ENCODE measurements at places on chromosomes 13 and 19. TPM values are rescaled to one million over a fixed set of nuclear protein-coding genes. Genes with fewer than 3 reads are reported as not detected.

Gene ZNF765
- 10.0 TPM for polyA plus RNA-seq

Gene ANGPTL8
- polyA plus RNA-seq = 0.45 TPM

Gene CALR3
- not detected for polyA plus RNA-seq

Gene DIRAS1
- 5.3 TPM for polyA plus RNA-seq

Gene NALCN
- polyA plus RNA-seq = 2.2 TPM

Gene C19orf38
- polyA plus RNA-seq = 4.7 TPM

Gene PCP2
- polyA plus RNA-seq = not detected

Gene C19orf12
- polyA plus RNA-seq = 22.4 TPM

Gene ZNF541
- 0.29 TPM for polyA plus RNA-seq

Gene TGDS
- 22.0 TPM for polyA plus RNA-seq

Gene NBEA
- 17.6 TPM for polyA plus RNA-seq

DNA sequence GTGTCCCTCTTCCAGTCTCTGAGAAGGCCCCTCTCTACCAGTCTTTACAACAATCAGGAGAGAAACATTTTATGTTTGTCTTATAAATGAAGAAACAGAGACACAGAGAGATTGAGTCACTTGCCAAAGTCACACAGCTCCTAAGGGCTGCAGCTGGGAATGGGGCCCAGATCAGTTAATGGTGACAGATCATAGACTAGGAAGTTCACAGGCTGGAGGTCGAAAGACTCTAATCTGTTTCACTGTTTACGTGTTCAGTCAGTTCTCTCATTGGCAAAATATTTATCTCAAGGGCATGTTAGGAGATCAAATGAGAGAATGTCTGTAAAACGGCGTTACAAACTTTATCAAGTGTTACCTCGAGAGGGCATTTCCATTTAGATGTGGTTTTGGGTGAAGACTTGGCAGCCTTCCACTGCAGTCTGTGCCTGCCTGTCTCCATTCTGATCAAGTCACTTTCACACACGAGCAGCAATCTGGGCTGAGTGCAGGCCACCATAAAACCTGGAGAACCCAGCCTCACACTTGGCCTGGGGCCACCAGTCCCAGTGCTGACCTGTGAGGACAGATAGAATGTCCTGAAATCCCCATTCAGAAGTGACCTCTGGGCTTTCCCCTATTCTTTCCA is 65.1 kb downstream of the SIAH3 start:
- DNase-seq = no peak

DNA sequence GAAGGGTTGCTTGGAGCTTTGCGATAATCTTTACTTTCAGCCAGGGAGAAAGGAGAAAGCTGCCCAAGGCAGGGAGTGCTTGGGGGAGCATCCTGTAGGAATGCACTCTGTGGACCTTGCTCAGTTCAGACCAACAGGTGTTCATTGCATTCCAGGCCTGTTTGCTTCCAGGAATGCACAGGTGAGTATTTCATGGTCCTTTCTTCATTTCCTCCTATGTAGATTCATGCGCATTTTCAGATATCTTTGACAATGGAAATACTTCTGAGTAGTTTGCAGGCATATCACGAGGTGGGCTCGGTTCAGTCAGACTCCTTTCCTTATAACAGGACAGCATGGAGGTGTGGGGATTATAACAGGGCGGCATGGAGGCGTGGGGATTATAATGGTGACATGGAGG is 254.8 kb downstream of the FGF9 start:
- DNase-seq = no peak

- no peak for DNase-seq
Observed at GRCh38 chr13:40206241-40207000, 460.0 kb downstream of the FOXO1 start.

GRCh38 chr13:40048551-40048950 is 393.1 kb downstream of the COG6 start:
- DNase-seq = no peak

- DNase-seq = peak; percentile 14
Observed at GRCh38 chr13:33761740-33762139, 56.2 kb upstream of the RFC3 start.

DNA sequence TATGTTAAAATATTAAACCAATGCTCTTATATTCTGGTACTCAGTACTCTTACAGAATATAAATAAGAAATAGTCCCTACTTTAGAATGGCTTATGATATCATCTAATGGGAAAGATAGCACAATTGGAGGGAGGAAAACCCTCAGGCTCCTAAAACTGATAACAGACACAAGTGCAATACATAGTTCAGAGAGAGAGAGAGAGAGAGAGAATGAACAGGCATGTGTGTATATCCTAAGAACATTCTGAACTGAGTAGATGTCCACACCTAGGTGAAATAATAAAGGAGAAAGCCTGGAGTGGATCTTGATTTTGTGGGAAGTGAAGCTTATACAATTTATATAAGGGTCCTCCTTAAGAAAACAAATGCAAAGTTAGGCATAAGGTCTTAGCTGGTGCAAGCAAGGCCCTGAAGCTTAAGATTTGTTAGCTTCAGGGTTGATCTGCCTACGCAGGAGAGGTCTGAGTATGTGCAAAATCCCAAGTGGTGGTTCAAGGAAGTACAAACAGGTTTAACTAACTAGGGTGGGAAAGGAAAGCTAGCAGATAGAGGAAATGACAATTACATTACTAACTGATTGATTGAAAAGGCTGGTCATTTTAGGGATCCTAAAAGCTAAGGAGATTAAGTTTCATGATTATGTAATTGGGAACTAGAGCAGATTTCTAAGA is 53.3 kb downstream of the SOX21 start:
- DNase-seq = no peak

GRCh38 chr19:5922161-5922545 is 8.1 kb downstream of the CAPS start:
- no peak for DNase-seq

DNA sequence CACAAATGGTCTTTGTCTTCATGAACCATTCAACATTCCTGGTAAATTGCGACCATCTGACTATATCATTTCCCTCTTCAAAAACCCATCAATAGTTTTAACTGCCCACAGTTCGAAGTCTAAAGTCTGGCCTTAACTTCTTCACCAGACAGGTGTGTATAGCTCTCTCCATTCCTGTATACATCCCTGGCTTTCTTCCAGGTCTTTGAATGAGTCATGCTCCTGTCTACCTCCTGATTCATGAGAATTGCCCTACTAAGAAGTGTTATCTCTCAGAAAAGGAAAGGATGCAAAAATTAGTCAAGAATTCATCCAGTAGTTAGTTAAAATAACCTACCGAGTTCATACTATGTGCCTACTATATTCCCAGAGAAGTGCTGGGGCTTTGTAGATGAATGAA is 225.0 kb downstream of the TBC1D4 start:
- DNase-seq = no peak

GRCh38 chr13:105952233-105952972 is 583.1 kb downstream of the EFNB2 start:
- DNase-seq = no peak

GRCh38 chr13:95834134-95834765 is 157.3 kb downstream of the DNAJC3 start:
- peak; percentile 61 for DNase-seq

DNA sequence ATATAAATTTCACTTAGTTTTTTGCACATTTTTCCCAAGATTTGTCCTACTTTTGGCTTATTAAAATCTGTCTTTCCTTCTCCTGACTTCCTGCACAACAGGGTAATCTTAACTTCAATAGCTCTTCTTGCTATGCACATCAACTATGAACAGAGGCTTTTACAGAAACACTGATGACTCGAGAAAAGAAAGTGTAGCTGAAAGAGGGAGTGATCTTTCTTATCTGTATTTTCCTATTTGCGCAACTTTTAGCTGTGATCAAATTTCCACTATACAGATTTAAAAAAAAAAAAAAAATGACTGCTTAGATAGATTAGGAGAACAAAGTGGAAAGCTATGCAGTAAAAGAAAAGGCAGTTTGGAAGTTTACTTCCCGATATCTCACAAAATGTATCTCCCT is 406.9 kb downstream of the LIG4 start:
- no peak for DNase-seq

- DNase-seq = no peak
Observed at GRCh38 chr19:17337675-17338432, 501 bp downstream of the GTPBP3 start.

- DNase-seq = no peak
Observed at GRCh38 chr13:69706807-69707206, 400.8 kb upstream of the ATXN8OS start.

GRCh38 chr19:48603850-48604249 is 2.7 kb upstream of the SPACA4 start:
- no peak for DNase-seq

DNA sequence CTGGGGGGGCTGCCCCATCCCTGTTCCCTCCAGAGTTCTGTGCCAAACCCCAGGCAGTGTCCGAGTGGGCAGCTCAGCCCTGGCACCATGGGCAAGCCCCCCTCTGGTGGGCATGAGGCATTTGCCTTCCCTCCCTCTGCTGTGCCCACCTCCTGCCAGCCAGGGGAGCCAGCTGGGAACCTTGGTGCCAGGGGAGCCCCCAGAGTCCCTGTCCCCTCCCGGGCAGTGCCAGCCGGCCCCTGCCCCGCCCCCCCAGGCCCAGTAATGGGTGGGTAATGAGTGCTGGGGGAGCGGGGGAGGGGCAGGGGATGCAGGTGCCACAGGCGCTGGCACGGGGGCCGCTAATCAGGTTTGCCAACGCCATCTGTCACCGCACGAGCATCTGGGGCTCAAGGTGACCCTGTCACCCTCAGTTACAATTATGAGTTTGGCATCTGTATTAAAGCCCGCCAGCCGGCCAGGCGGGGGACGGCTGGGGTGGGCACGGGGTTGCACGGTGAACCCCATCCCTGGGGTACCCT is 5.9 kb downstream of the DAND5 start:
- no peak for DNase-seq

DNA sequence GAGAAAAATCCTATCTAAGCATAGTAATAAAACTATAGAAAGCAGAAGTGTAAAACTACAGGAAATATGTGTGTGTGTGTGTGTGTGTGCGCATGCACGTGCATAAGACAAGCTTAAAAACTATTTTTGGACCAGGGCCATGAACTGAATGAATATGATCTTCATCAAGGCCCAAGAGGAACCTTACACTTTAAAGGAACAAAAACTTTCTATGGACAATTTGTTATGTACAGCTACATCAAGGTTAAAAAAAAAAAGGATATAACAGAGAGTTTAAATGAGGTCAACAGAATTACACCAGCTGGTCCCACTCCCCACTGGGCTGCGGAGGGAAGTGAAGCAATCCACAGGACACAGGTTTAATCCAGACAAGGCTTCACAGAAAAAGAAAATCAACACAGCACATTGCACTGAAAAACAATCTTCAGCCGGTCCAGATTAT is 151.1 kb downstream of the LHFPL6 start:
- DNase-seq = peak; percentile 12

DNA sequence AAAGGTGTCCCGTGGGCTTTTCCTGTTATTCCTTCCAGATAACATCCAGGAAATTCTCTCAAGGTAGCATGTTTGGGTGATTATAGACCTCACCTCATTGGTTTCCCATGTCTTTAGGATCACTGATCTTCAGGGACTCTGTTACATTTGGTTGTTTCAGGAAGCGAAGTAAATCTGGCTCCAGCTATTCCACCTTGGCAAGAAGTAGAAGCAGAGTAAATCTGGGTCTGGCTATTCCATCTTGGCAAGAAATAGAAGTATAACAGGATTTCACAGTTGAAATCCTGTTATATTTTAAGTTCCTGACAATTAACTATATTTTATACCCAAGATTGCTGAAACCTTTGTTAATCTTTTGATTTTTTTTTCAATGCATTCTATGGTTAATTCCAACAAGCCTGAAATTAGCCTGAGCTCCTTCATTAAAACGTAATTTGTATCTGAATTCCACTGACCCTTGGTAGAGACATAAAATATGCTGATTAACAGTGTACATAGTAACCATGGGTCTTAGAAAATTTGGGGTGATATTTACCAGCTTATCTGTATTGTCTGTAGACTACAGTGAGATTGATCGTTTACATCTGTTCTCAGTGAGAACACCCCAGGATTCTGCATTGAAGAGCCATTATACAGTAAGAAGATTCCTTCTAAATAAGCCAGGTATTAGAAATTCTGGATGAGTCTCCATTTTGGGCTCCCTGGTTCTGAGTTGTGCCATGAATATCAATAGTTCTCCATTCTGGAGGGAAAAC is 267.6 kb upstream of the SLITRK6 start:
- DNase-seq = no peak

DNA sequence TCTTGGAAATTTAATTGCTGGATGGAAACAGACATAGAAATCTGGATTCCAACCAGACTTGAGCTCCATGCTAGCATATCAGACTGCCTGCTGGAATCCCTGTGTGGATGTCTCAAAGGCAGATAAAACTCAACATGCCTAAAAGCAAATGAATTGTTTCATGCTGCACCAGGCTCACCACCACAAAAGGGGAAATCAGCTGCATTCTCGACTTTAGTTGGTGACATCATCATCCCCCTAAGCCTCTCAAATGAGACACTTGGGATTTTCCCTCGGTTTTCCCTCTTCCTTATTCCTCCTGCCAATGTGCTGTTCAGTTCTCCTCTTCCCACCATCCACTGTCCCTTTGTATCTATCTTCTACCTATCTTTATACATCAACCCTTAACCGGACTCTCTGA is 134.3 kb downstream of the ZDHHC20 start:
- no peak for DNase-seq

- DNase-seq = no peak
Observed at GRCh38 chr19:30222992-30223865, 149.0 kb upstream of the ZNF536 start.

DNA sequence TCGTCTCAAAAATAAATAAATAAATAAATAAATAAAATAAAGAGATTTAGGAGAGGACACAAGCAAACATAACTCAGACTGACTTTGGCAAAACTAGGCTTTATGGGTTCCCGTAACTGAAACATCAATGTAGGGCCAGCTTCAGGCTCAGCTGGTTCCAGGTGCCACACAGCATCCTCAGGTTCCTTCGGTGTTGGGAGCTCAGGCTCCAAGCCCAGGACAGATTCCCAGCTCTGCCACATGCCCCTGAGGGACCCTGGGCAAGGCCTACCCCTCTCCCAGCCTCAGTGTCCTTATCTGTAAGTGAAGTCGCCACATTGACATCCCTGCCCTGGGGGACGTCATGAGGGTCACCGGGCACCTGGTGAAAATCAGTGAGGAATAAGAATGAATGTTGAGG is 18.7 kb downstream of the MISP start:
- no peak for DNase-seq

- DNase-seq = no peak
Observed at GRCh38 chr13:27853335-27853734, 61.1 kb downstream of the GSX1 start.

- no peak for DNase-seq
Observed at GRCh38 chr19:17020823-17021222, 5.8 kb downstream of the CPAMD8 start.

- no peak for DNase-seq
Observed at GRCh38 chr13:23380534-23380933, 53.0 kb downstream of the SACS start.

- no peak for DNase-seq
Observed at GRCh38 chr13:39462428-39462827, 140.6 kb downstream of the LHFPL6 start.

DNA sequence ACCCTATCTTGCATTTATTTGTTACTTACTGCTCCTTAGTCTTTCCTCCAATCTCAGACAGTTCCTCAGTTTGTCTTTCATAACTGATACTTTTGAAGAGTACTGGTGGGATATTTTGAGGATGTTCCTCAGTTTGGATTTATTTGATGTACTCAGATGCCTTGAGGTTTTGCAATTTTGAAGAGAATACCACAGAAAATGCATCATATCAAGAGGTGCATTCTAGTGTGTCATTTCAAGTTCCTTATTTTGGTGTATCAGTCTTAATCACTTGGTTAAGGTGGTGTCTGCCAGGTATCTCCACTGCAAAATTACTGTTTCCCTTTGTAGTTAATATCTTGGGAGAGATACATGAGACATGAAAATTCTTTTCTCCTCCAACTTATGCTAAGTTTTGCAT is 75.1 kb downstream of the URI1 start:
- DNase-seq = no peak
